ENCODE measurements at places on chromosomes 6 and 20. TPM values are rescaled to one million over a fixed set of nuclear protein-coding genes. Genes with fewer than 3 reads are reported as not detected.

PIM1 gene
- 41.7 TPM for total RNA-seq

ANKRD66 gene
- not detected for total RNA-seq

F13A1 gene
- total RNA-seq: 371 TPM

C20orf144 gene
- 0.29 TPM for total RNA-seq

FAM83C gene
- not detected for total RNA-seq

ARMC12 gene
- total RNA-seq: 0.29 TPM

ACTL10 gene
- total RNA-seq: 0.47 TPM

HLA-G gene
- total RNA-seq: 0.42 TPM

HSPA12B gene
- 19.3 TPM for total RNA-seq

GHRH gene
- total RNA-seq: 4.2 TPM

ZC3H12D gene
- 1.6 TPM for total RNA-seq

DAAM2 gene
- total RNA-seq: 14.7 TPM

KIFC1 gene
- total RNA-seq: 0.31 TPM

SOBP gene
- total RNA-seq: 14.4 TPM

PLN gene
- total RNA-seq: 673 TPM

SLC17A2 gene
- not detected for total RNA-seq

HLA-DMA gene
- total RNA-seq: 38.8 TPM

SULF2 gene
- total RNA-seq: 37.2 TPM

SLC22A7 gene
- not detected for total RNA-seq

DEFB114 gene
- not detected for total RNA-seq
